B cell (primary cell): ENCODE measurements at places on chromosomes 12 and 14. TPM values are rescaled to one million over a fixed set of nuclear protein-coding genes. Genes with fewer than 3 reads are reported as not detected.
A peak's percentile ranks its signal among the peaks of the same experiment; 100 is the strongest.

- DNase-seq = peak; percentile 85
These were observed 1.3 kb upstream of the NCOR2 start for GRCh38 chr12:124568431-124569374.

- no peak for DNase-seq
These were observed 29.3 kb downstream of the NIN start for GRCh38 chr14:50801706-50802105.

DNA sequence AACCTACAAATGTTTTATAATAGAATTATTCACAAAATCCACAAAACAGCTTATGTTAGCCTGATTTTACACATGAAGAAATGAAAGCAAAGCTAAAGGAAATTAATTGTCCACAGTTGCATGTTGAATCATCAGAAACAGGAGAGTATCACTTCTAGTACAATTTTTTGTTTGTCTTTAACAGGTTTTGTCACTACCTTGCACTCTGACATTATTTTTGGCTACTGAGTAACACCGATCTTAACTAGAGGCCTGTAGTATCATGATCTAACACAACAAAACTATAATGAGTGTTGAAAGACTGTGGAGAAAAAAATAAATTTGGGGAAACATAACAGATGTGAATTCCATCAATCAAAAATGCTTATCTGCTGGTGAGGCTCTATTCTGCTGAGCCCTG, 60.1 kb downstream of the TAOK3 start:
- no peak for DNase-seq

- DNase-seq = no peak
These were observed 49.4 kb downstream of the TSPAN8 start for GRCh38 chr12:71108355-71108754.

Gene NANOG
- total RNA-seq = not detected in 2 replicates

DNA sequence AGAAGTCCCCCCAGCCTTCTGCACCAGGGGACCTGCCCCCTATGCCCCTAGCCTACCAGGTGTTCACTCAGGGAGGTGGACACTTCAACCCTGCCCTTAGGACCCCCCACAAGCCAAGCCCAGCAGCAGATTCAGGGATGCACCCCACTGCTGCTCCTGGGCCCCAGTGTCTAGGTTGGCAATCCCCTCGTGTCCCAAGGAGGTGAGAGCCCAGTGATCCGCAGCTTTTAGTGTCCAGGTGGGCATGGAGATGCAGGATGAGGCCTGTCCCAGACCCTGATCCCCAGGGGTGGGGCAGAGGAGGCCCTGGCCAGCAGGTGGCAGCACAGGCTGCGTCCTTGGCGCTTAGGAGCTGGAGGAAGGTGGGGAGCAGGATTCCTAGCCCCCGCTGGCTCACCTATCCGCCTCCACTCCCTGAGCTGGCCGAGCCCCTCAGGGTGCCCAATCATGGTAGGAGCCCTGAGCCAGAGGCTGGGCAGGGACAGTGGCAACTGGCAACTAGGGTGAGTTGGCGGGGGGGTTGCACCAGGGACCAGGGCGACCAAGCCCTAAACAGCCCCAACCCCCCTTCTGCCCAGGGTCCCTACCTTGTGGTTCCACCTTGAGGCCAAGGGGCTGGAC, 4.1 kb downstream of the CKB start:
- DNase-seq = peak; percentile 70
